ENCODE measurements at places on chromosomes 5 and 9.
A peak's percentile ranks its signal among the peaks of the same experiment; 100 is the strongest.

DNA sequence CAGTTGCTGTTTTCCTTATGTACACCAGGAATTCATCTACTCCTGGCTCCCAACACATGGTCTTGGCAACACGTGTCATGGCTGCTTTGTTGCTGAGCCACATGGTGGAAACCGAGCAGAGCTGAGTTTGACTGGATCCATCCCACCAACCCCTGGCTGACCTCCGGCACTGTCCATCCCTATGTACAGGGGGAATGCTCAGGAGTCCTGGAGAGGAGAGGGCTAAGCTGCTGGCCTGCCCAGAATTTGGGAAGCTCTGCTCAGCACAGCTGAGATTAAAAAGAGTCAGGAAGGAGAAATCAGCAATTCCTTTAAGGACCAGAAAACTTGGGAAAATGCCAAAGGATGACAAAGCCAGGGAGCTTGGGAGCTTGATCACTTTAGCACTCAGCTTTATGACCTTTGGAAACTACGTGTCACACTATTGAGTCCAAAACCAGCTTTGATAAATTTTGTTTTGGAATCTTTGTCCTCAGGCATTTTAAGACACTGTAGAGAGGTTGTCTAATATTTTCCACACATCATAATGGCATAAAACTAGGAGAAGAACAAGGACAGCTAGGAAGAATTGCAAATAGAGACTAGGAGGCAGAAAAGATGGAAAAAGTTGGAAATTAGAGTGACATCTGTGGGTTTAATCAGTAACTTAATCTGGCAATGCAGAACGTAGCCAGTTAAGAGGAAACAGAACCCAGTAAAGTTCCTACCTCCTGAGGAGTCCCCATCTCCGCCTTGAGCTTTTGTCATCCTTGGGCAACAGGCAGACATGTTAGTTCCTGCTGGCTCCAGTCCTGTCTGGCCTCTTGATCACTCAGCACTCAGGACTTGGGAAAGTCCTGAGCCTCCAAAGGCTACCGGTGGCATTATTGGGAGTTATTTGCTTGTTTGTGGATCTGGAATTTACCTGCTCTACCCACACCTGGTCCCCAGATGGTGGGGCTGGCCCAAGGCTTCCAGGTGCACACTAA is 62.5 kb upstream of the PLPP1 start:
- peak; percentile 75 for DNase-seq

DNA sequence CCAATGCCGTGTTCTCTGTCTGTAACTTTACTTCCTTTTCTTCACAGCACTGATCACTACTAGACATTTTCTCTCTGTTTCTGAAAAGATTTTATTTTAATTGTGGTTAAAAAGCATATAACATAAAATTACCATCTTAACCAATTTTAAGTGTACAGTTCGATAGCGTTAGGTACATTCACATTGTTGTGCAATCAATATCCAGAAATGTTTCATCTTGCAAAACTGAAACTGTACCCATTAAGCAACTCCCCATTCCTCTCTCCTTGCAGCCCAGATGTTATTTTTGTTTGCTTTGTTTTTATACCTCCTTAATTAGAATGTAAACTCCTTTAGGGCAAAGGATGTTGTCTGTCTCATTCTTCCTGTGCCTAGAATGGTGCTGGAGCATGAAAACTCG is 47.5 kb downstream of the COL27A1 start:
- no peak for DNase-seq

DNA sequence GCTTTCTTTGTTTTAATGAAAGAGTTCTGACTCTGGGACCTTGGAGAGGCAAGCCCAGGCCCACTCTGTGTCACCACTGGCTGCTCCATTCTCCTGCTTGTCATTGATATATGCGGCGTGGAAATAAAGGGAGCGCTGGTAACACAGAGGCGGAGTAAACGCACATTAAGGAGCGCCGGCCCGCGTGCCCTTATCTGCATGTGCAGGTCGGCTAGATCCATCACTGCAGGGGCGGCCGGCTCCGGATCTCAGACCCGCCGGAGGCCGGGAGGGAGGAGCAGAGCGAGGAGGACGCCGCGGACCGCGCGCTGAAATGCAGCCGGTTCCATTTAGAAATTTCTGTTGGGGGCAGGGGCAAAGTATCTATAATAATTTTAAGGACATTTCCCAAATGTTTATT is 70.8 kb downstream of the MRPL36 start:
- DNase-seq, result no peak

- no peak for DNase-seq
These were observed 1146.8 kb downstream of the MAT2B start for GRCh38 chr5:164652276-164652660.

GRCh38 chr9:133619791-133620190 is 10.6 kb upstream of the FAM163B start:
- no peak for DNase-seq

DNA sequence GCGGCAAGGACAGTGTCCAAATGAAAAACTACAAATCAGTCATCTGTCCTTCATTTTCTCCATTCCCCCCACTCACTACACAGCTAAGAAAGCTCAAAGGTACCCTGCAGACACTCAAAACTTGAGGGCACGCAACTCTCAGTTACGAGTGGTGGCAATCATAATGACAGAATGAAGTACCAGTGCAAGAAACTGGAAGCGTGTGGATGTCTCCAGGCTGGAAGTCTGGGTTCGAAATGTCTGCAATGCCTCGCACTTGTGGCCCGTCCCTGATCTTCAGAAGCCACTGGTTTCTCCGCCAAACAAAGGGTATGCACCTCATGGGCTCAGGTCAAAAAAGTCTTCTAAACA is 597 bp upstream of the CENPH start:
- DNase-seq, result no peak

DNA sequence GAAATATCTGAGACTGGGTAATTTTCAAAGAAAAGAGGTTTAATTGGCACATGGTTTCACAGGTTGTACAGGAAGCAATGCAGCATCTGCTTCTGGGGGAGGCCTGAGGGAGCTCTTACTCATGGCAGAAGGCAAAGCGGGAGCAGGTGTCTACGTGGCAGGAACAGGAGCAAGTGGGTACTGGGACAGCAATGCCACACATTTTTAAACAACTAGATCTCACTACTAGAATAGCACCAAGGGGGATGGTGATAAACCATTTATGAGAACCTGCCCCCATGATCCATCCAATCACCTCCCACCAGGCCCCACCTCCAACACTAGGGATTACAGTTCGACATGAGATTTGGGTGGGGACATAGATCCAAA is 47.6 kb upstream of the HOMER1 start:
- no peak for DNase-seq

DNA sequence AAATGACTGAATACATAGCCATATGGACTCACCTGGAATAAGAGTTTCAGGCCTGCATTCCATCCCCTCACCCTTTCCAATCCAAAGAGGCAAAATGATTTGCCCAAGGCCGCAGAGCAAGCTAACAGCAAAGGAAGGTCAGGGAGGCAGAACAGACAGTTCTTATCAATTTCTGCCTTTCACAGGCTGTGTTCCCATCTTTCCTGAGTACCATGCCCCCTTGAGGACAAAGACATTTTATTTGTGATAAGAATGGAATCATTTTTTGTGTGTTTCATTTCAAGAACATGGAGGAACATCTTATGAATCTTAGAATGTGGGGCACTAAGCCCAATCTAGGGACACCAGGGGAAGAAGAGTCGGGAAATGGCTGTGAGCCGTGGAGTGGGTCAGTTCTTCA is 13.9 kb downstream of the LHFPL2 start:
- DNase-seq, result no peak

- no peak for DNase-seq
These were observed 22.1 kb upstream of the GALNT10 start for GRCh38 chr5:154168395-154168794.

DNA sequence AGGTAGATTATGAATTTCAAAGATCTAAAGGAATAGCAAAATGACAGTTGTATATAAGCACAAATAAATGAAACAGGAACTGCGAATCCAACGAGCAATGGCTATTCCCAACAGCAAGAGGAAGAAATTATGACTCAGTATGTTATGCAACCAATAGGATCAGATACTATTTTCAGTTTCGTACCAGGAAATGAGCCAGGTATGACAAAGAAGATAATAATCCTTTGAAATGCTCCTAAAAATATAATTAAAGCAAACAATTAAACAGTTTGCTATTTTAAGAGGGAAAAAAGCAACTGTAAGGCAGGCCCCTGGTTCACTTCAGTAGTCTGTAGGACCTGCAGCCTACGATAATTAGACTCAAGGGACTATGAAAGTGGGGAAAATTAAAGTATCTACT is 58.9 kb downstream of the AUH start:
- DNase-seq, result peak; percentile 27

DNA sequence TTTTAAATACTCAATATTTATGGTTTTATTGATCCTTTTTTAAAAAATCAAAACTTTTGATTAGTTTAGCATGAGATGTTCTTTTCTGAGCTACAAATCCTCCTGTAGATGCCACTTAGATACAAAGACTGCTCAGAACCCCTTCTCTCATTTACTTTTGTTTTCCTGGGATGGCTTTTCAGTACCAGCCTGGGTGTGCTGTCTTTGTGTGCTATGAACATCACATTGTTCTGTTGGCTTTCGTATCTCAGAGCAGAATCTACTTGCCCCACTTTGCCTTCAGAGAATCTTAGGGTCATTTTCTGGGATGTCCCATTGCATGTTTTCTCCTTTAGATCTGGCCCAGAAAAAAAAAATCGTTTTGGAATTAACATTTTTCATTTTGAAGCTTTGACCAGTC is 85.9 kb downstream of the RASGRF2 start:
- DNase-seq, result no peak

GRCh38 chr5:104355350-104355749 is 792.8 kb upstream of the NUDT12 start:
- DNase-seq, result no peak

- no peak for DNase-seq
These were observed 5.7 kb upstream of the STING1 start for GRCh38 chr5:139488260-139488659.

- DNase-seq, result no peak
These were observed 151.7 kb upstream of the ANKH start for GRCh38 chr5:15023266-15023665.

DNA sequence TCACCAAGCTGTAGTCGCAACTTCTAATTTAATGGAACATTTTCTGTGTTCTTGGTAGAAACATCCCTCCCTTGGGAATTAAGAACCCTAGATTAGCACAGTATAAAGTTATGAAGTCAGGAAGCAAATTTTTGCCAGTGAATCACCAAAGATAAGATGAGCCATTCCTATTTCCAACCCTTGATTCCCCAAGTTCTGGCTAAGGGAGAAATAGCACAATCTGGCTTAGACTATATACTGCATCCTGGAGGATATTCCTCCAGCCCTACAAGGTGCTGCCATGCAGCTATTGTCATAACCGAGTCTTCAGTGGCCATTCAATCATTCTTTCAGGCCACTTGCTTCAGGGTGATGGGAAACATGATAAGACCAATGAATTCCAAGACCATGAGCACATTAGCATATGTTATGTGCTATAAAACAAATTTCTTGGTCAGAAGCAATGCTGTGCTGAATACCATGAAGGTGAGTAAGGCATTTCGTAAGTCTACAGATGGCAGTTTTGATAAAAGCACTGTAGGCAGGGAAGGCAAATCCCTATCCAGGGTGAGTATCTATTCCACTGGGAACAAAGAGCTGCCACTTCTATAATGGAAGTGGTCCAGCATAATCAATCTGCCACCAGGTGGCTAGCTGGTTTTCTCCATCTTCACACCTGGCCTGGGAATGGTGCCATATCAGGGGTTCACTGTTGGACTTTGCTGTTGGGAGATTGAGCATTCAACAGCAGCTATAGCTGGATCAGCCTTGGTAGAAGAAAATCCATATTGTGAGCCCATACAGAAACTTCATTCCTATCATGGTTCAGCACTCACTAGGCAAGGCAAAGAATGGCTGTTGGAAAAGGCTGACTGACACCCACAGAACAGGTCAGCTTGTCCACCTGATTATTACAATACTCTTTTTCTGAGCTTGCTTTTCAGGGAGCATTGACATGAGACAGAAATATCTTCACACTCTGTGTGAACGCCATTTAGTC is 19.6 kb upstream of the ARL15 start:
- DNase-seq, result peak; percentile 72

DNA sequence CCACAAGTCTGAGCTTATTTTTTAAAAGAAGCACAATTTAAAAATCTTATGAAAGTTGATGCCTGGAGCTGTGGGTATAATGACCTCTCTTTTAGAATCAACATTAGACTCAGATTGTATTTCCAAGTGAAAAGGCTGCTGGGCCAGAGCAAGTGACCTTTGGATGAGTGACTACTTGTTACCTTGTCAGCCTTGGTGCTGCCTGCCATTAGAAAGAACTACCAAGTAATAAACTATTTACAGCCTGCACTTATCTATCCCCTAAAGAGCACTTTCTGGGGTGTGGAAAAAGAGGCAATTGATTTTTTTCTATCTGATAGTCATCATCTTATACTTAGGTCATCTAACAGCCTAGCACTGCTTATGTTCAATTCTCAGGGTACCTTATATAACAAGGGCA is 134.9 kb upstream of the FBXL17 start:
- DNase-seq, result no peak

GRCh38 chr5:57817001-57817453 is 334.4 kb upstream of the ACTBL2 start:
- no peak for DNase-seq

DNA sequence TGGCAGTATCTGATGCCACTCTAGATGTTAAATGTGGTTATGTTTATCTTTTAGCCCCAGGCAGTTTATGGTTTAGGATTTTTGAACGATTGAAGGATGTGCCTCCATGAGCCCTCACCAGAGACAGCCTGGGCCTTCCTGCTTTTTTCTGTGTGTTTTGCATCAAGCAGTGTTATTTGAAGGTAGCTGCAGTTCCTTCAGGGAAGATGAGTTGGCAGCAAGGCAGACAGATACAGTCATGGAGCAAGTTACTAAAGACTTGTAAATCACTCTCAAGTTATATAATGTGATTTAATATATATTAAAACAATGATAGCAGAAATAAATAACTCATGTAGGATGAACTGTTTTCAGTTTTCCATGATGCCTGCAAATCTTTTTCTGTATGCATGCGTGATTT is 204.9 kb downstream of the CD180 start:
- no peak for DNase-seq

- peak; percentile 81 for DNase-seq
These were observed 210.3 kb downstream of the FANCC start for GRCh38 chr9:95107001-95107749.

GRCh38 chr9:119898316-119898715 is 529.1 kb upstream of the BRINP1 start:
- DNase-seq, result no peak

DNA sequence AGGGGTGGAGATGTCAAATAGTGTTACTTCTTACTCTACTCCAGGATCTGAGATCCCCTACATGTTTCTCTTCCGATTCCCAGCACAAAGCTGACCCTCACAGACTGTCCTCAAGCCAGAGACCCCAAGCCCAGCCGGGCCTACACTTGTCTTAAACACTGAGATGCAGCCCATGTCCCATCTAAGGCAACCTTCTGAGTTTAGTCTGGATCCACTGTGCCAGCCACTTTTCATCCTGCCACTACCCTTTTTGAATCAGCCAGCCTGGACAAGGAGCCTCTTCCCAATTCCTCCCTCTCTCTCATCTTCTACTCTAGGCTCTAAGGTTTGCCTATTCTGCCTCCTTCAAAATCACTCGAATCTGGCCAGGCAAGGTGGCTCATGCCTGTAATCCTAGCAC is 6.2 kb upstream of the MYORG start:
- no peak for DNase-seq

GRCh38 chr5:139389701-139390638 is at the start of gene MZB1:
Gene MZB1, minus strand, starts transcription at chr5:139389913. Its CDS starts 57 bp downstream, at chr5:139389856.
- no peak for DNase-seq

- DNase-seq, result no peak
These were observed 12.1 kb upstream of the BOD1 start for GRCh38 chr5:173628501-173628900.

- peak; percentile 90 for DNase-seq
These were observed 2.2 kb downstream of the AKNA start for GRCh38 chr9:114385397-114386181.

All from amniotic stem cell (primary cell).